Adrenal gland (tissue), 19 donors: ENCODE measurements at places on chromosomes 5 and 9. TPM values are rescaled to one million over a fixed set of nuclear protein-coding genes. Genes with fewer than 3 reads are reported as not detected.

SETX gene
- 20.3 TPM for polyA plus RNA-seq

EQTN gene
- not detected for polyA plus RNA-seq

ZNF474 gene
- polyA plus RNA-seq, result 0.24 TPM

EIF4E1B gene
- 0.24 TPM for polyA plus RNA-seq

CYSTM1 gene
- polyA plus RNA-seq, result 152 TPM

ADAMTS2 gene
- polyA plus RNA-seq, result 17.9 TPM

SLC31A2 gene
- polyA plus RNA-seq, result 10.8 TPM

OTP gene
- not detected for polyA plus RNA-seq

FCN2 gene
- polyA plus RNA-seq, result 21.6 TPM

RETREG1 gene
- 3.8 TPM for polyA plus RNA-seq

PCBD2 gene
- 3.9 TPM for polyA plus RNA-seq

IFT74 gene
- 18.5 TPM for polyA plus RNA-seq

PCDHB13 gene
- polyA plus RNA-seq, result 1.3 TPM

PCDHGC5 gene
- polyA plus RNA-seq, result 0.10 TPM

C5orf52 gene
- not detected for polyA plus RNA-seq

IL33 gene
- 32.2 TPM for polyA plus RNA-seq

C9orf153 gene
- not detected for polyA plus RNA-seq

NEUROG1 gene
- polyA plus RNA-seq, result not detected

F2RL1 gene
- 0.67 TPM for polyA plus RNA-seq

OR13C3 gene
- not detected for polyA plus RNA-seq

FOXD4L4 gene
- 0.16 TPM for polyA plus RNA-seq

SLC6A7 gene
- not detected for polyA plus RNA-seq
